ENCODE measurements at places on chromosomes 16 and 17. TPM values are rescaled to one million over a fixed set of nuclear protein-coding genes. Genes with fewer than 3 reads are reported as not detected.

- H3K27me3 ChIP-seq: peaks cover 66% of the 10 kb centered on the region
- H3K36me3 ChIP-seq: no peaks in the 10 kb centered on the region
- no peak overlapping the region for H3K27ac ChIP-seq
- no peak overlapping the region for H3K4me3 ChIP-seq
Measured at GRCh38 chr16:1105888-1106620, 10.0 kb upstream of the C1QTNF8 start.

DNA sequence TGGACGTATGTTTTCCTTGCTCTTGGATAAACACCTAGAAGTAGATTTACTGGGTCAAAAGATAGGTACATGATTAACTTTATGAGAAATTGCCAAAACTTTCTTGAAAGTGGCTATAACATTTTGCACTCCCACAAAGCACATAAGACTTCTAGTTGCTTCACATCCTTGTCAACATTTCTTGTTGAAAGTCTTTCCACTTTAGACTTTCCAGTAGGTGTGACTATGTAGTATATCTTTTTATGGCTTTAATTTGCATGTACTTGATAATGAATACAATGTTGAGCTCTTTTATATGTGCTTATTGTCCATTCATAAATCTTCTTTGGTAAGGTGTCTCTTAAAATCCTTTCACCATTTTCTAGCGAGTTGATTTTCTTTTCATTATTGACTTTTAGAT, 241.2 kb upstream of the RPL38 start:
- no peaks in the 10 kb centered on the region for H3K36me3 ChIP-seq
- H3K4me1 ChIP-seq: peaks cover 2% of the 10 kb centered on the region
- no peak for DNase-seq

GRCh38 chr17:73735245-73735644, 91.0 kb upstream of the SDK2 start:
- no peaks in the 10 kb centered on the region for H3K4me1 ChIP-seq
- peaks cover 9% of the 10 kb centered on the region for H3K27me3 ChIP-seq
- DNase-seq: no peak
- H3K27ac ChIP-seq: no peak overlapping the region

GRCh38 chr16:66326991-66327513, 39.4 kb upstream of the CDH5 start:
- H3K4me1 ChIP-seq: peaks cover 11% of the 10 kb centered on the region
- peak; percentile 83 for DNase-seq
- no peaks in the 10 kb centered on the region for H3K36me3 ChIP-seq
- H3K27me3 ChIP-seq: no peaks in the 10 kb centered on the region

DNA sequence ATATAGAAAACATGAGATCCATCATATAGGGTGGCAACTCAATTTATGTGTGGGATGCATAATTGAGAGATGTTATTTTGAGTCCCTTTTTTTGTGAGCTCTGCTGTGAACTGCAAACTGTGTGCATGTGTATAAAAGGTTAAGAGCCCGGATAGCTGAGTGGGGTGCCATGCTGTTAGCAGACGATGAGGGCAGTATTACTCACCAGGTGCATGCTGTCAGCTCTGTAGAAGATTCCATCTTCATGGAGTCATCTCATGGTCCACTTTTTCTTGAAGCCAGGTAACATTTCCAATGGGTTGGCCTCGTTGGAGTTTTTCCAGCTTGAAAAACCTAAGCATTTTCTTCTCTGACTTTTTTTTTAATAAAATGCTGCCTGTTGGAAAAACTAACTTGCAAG, 43.0 kb upstream of the RHBDL3 start:
- H3K4me3 ChIP-seq: no peak overlapping the region
- H3K27ac ChIP-seq: no peak overlapping the region
- H3K4me1 ChIP-seq: no peaks in the 10 kb centered on the region
- H3K27me3 ChIP-seq: no peaks in the 10 kb centered on the region
- DNase-seq: no peak

Gene SPN
- 1.1 TPM for polyA plus RNA-seq
